SJCRH30 (cell line): ENCODE measurements at places on chromosomes 12 and 14. TPM values are rescaled to one million over a fixed set of nuclear protein-coding genes. Genes with fewer than 3 reads are reported as not detected.

MMP17 gene
- 0.68 and 2.3 TPM in 2 replicates for total RNA-seq

- DNase-seq: no peak
- no peak overlapping the region for H3K4me3 ChIP-seq
- no peaks in the 10 kb centered on the region for H3K27me3 ChIP-seq
Measured at GRCh38 chr12:127205781-127206555, 1061.0 kb upstream of the TMEM132C start.

GRCh38 chr14:105192866-105193731 is 12.0 kb upstream of the NUDT14 start:
- peaks cover 33% of the 10 kb centered on the region; the same call in 1 of the 2 replicates for H3K4me1 ChIP-seq
- peak overlapping the region; percentile 35 for H3K4me3 ChIP-seq

GRCh38 chr12:101740566-101740965 is 1.3 kb upstream of the SYCP3 start:
- no peak for DNase-seq
- H3K27ac ChIP-seq: no peak overlapping the region
- H3K27me3 ChIP-seq: no peaks in the 10 kb centered on the region
- H3K4me3 ChIP-seq: no peak overlapping the region

DNA sequence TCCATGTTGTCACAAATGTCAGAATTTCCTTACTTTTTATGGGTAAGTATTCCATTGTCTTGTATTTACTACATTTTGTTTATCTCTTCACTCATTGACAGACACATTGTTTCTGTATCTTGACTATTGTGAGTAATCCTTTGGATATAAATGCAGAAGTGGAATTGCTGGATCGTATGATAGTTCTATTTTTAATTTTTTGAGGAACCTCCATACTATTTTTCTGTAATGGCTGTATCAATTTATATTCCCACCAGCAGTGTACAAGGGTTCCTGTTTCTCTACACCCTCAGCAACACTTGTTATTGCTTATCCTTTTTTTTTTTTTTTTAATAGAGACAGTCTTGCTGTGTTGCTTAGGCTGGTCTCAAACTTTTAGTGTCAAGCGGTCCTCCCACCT is 3.5 kb upstream of the KICS2 start:
- H3K27ac ChIP-seq: no peak overlapping the region
- no peaks in the 10 kb centered on the region for H3K36me3 ChIP-seq
- peaks cover 9% of the 10 kb centered on the region for H3K4me1 ChIP-seq
- H3K27me3 ChIP-seq: no peaks in the 10 kb centered on the region
- DNase-seq: no peak

- H3K4me3 ChIP-seq: no peak overlapping the region
- H3K27ac ChIP-seq: no peak overlapping the region
- no peaks in the 10 kb centered on the region for H3K4me1 ChIP-seq
- H3K27me3 ChIP-seq: no peaks in the 10 kb centered on the region
- DNase-seq: no peak
Measured at GRCh38 chr14:61706096-61706690, 10.9 kb downstream of the HIF1A start.
